Activated CD4-positive, alpha-beta T cell treated with anti-CD3 and anti-CD28 coated beads for 1 hour (primary cell): ENCODE measurements at places on chromosomes 4 and X.

GRCh38 chr4:154490583-154491340, 837 bp downstream of the DCHS2 start:
- no peak for DNase-seq

- DNase-seq: no peak
Measured at GRCh38 chrX:50779694-50780093, 34.3 kb downstream of the SHROOM4 start.

DNA sequence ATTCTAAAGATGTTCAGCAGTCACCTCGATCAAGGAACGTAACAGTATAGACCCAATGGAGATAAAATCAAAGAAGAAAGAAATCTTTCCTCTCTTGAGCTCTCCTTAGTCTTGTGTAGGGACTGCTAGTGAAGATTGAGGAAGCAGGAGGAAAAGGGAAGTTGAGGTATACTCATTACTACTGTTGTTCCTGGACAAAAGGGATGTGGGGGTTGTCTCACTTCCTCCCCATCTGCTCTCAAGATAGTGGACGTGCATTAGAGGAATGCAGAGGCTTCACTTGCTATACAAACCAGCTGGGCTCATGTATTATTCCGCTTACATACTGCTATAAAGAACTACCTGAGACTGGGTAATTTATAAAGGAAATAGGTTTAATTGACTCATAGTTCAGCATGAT, 208.9 kb upstream of the ARHGEF9 start:
- no peak for DNase-seq

DNA sequence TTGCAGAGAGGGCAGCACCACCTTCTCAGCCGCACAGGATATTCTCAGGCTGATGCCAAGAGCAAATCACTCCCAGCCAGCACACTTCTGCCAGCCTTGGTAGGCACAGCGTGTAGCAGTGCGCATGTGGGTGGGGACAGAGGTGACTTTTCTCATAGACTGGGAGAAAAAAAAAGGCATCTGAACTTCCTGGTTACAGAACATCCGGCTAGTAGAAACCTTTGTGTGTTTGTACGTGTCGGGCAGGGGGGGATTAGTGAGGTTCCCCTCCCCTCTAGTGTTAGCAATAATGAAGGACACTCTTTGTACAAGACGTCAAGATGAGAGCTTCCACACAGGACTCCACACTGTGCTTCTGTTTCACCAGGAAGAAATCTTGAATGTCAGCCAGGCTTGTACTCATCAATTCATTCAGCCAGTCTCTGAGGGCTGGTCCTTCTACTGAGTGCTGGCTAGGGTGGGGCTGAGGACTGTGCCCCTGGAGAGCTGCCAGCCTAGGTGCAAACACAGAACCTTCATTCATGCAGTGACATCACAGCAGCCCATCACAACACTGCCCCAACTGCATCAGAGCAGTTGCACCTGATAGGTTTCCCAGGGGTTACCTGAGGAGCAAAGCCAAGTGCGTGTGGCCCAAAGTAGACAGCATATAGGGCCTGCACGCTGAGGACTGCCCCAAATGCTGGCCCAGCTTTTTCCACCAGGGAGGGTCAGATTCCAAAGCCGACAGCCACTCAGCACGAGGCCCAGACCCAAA, 34.7 kb downstream of the SLC25A5 start:
- DNase-seq: no peak

GRCh38 chrX:134374910-134375309, 85.1 kb upstream of the HPRT1 start:
- DNase-seq: no peak

DNA sequence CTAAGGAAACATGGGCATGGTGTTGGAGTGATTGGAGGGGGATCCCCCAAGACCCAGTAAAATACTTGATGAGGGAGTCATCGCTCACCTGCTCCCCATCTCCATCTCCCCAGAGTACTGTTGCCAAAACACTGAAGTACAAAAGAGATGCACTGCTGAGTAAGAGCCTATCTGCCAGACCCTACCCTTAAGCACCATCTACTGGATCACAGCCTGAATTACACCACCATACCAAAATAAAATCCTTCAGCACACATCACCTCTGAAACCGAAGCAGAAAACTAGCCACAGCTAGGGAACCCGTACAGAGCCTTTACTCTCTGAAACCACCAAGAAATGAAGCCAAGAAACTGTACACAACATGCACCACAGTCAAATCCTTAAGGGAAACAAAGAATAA, 466.3 kb upstream of the ACTRT1 start:
- no peak for DNase-seq

GRCh38 chr4:87541521-87541920, 12.3 kb upstream of the SPARCL1 start:
- no peak for DNase-seq

GRCh38 chr4:53016099-53016820, 154.1 kb downstream of the RASL11B start:
- no peak for DNase-seq

DNA sequence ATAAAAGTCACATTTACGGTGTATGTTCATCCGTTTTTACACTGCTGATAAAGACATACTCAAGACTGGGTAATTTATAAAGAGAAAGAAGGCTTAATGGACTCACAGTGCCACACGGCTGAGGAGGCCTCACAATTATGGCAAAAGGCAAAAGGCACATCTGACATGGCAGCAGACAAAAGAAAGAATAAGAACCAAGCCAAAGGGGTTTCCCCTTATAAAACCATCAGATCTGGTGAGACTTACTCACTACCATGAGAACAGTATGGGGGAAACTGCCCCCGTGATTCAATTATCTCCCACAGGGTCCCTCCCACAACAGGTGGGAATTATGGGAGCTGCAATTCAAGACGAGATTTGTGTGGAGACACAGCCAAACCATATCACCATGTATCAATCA, 7.3 kb upstream of the GUCY1B1 start:
- no peak for DNase-seq

DNA sequence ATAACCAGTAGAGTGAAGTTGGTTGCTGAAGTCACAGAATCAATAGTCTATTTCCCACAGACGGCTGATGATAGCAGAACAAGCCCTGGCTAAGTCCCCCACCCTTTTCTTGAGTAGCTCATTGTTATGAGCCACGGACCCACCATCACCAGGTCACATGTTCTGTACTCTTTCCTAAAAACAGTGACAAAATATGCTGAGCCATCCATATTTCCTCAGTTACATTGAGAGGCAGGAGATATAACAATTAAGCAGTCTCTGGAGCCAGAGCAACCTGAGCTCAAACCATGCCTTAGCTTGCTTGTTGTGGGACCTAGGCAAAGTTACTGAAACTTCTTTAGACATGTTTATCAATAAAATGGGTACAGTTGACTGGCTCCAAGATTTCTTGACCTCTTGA, 2.9 kb upstream of the CSTF2 start:
- DNase-seq: no peak

GRCh38 chr4:56701161-56701480, 20.0 kb upstream of the HOPX start:
- DNase-seq: no peak

DNA sequence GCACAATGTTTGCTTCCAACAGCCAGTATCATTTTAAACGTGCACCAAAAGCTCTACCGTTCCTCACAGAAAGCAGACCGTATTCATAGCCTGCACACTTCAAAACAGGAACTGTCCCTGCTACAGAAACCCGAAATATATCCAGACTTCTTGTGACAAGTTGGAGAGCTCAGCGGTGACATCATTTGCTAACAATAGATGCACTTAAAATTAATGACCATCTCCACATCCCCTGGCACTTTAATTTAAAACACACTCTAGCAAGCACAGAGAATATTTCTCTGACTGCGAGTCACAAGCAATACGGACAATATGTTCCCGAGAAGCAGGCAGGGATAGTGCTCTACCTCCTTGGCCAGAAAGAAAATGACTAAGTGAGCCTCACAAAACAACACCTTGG, 2.5 kb downstream of the NYX start:
- DNase-seq: no peak

DNA sequence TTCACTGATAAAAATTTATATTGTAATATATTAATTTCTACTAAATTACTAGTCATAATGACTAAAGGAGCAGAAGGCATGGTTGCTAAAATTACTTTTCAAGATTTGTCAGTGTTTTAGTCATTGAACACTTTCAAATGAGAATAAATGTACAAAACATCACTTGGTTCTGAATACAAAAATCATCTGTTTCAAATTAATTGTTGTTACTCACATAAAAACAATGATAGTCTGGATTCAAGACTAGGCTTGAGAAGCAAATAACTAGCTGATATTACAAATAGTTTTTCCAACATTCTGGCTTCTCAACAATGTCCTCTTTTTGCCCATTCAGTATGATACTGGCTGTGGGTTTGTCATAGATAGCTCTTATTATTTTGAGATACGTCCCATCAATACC, 112.5 kb downstream of the ANAPC10 start:
- no peak for DNase-seq

DNA sequence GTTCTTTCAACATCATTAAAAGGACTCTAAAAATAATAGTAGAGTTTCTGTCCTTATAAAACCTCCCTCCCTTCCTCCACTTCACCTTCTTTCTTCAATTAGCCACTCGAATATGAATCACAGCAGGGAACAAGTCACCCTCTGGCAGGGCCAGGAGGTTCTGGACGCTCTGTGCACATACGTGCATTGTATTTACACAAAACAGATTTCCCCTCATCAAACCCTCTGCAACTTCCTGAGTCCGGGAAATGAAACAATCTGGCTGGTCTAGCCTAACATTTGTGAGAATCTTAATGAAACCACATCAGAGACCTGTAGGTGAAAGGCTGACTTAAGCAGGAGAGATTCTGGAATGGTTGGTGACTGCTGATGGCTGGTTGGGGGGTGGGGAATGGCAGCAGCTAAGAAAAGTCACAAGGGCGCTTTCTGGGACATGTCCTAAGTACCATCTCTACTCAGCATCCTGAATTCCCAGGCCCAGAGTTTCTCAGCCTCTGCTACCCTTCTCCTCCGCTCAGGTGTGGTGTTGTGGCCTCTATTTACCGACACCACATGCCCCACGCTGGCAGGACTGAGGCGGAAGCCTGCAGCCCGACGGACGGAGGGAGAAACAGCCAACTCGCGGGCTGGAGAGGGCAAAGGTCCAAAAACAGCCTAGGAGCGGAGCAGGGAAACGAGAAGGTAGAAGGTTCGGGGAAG, 1.0 kb downstream of the ZDHHC9 start:
- DNase-seq: no peak

DNA sequence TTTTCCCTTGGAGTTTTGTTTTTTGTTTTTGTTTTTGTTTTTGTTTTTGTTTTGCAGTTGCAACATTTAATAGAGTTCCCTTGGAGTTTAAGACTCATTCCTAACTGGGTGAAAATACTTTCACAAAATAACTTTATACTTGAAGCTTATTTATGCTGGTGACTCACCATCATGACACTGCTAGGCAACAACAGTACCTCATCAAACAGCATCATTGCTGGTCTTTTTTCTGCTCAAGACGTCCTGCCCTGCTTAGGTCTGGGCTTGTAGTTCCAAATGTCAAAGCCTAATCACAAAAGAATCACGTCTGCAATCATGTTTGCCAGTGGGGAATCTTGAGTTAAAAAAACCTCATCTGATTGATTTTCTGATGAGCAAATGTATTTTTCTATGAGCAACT, 105.7 kb upstream of the PRPS2 start:
- DNase-seq: no peak

GRCh38 chrX:23937100-23937499, 29.3 kb downstream of the CXorf58 start:
- no peak for DNase-seq

- no peak for DNase-seq
Measured at GRCh38 chrX:125378770-125379169, 59.1 kb downstream of the TEX13C start.

DNA sequence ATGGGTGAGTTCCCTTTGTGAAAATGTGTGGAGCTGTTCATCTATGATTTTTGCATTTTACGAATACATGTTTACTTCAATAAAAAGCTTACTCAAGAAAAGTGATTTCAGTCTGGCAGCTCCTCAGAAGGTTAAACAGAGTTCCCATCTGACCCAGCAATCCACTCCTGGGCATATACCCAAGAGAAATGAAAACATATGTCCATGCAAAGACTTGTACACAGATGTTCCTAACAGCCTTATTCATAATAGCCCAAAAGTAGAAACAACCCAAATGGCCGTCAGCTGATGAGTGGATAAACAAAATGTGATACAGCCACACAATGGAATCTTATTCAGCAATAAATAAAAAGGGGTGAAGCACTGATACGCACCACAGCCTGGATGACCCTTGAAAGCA, 20.8 kb downstream of the CLCN4 start:
- DNase-seq: no peak

DNA sequence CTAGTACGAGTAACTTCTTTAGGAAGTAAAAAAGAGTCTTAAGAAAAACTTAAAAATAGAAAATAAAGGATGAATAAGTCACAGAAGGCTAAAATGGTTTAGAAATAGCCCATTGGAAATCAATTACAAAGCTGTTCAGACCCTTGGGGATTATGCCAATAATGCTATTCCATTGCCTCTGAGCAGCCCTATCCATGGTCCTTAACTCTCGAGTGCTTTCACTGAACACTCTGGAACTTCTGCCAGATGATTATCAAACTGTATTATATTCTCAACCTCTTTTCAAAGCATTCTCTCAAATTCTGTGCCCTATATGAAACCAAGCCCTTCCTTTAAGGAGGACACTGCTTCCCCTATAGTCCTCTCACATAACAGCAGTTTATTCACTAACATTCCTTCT, 17.0 kb downstream of the SLC9B1 start:
- no peak for DNase-seq

DNA sequence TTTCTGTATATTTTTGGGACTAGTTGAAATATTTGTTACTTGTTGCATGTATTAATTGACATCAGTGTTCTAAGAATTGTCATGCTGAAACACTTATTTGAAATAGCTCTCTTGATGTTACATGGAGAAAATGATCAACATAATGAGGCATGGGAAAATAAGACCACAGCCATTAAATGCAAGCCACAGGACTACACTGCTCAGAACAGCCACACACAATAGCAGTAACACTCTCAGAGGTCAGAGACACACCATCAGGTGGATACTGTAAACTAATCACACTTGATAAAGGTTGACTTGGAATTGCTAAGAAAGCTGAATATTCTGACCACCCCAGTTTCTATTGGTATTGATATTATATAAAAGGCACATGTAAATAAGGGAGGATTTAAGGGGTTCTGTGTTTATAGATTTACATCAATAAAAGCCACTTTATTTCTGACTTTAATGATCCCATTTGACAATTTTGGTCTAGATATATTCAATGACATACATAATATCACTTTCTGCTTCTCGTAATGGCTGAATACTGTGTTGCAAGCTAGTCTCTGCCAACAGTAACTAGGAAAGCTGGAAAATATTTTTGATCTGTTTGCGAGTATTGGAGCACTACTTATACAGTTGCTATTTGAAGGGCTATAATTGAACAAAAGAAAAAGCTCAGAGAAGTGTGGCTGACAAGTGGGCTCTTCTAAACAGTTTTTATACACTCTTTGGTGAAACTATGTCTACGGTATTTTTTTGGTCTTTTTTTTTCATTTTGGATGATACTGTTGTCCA, 876.5 kb upstream of the INTU start:
- no peak for DNase-seq

DNA sequence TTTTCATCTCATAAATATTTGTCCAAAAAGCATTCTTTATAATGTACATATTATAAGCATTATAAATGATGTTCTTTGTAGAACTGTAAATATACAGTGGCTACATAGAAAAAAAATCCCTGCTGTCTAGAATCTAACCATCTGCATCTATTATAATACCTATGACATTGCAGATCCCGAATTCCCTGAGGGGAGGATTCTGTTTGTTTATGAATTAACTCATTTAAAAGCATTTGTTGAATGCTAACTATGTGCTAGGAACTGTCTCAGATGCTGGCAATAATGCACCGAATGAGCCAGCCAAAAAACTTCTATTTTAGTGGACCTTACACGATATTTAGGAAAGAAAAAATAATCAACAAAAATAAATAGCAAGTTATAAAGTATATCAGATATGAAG, 189.6 kb downstream of the PACRGL start:
- no peak for DNase-seq
